ENCODE measurements at places on chromosomes 3 and 15.

- no peak for DNase-seq
Observed at GRCh38 chr3:21326704-21327475, 424.1 kb downstream of the ZNF385D start.

DNA sequence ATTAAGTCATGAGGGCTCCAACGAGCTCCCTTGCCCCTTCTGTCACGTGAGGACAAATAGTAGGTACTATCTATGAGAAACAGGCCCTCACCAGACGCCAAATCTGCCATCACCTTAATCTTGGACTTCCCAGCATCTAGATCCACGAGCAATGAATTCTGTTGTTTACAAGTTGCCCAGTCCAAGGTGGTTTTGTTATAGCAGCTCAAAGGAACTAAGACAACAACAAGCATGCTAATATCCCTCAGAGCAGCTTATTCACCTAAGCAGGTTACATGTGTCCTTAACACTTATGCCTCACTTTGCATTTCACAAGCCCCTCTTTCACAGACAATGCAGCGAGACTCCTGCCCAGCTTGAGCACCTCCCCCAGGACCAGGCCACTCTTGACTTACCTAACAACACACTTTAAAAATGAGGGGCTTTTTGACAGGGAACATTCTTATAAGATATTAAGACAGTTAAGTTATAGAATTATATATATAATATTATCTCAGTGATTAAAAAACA lies 219.5 kb downstream of the PLCH1 start:
- no peak for DNase-seq

DNA sequence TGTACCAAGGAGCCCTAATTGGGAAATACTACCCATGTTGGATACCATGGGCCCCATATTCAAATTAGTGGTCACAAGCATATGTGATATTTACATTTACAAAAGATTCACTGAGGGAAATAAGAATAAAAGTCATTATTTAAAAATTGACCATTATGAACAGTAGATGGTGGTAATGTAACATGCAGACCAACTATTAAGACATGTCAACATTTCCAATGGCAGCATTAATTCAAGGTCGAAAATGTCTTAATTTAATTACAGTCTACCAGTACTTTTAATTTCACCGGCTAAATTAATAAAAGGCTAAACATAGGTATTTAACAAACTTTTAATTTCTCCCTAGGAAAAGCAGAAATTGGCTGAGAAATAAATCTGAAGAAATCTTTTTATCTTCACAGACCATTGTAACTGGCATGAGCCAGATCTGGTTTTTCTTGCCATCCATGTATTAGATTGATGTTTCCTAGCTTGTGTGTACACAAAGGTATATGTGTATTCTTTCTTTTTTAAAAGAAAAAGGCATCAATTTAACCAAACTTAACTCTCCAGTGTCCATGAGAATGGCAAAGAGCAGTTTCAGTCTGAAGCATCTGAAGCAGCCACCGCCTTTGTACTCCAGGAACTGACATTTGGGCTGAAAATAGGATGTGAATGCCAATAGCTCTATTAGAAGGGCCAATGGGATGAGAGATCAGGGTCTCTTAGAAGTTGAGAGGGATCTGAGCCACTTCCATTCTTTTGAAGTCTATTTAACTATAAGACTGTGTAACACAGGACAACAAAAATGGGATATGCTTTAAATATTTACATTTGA lies 26.6 kb downstream of the NEK11 start:
- DNase-seq, result no peak

DNA sequence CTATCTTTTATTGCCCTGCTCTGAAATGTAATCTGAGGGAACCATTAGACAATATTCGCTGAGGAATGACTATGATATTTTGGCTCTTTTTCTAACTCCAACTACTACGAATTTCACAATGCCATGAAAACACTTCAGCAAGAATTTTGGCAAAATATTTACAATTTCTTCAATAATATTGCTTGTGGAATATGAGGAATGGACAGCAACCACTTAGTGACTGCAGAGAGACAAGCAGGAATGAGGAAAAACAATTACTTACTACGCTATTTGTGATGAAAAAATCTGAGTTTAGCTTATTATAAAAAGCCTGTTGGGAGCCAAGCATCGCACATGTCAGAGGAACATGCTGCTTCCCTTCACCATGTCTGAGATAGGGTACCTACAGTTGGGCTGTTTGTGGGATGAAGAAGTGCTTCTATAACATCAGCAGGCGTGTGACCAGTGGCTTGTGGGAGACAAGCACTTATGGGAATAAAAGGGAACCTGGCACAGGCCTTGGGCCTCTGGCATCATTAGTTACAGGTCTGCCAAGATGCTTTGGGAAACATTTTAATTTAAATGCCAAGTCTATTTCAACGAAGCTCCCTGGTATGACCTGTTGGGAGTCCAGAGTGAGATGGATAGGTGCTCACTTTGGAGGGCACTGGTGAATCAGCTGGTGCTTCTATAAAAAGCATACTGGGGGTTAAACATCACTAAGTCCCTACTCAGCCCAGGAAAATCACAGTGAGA lies 2.7 kb upstream of the PLCL2 start:
- no peak for DNase-seq

Data from C1 segment of cervical spinal cord (tissue), 14 donors.